Hypothalamus (tissue), 51 donors: ENCODE measurements at places on chromosomes 7 and 10.

DNA sequence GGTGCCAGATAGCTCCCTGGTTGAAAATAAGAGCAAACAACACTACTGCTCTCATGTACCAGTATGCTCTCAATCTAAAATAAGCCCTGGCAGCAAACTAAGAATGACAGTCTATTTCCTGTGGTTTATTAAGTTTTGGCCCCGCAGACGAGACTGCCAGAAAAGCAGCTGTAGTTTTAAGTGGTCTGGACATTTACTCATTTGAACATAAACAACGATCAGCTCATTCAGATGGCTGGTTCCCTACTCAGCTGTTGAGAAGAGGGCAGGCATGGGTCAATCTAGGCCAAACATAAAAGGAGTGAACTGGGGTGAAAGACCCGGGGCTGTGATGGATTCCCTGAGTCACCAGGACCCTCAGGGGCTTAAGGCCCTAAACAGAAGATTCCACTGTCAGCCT lies 4.5 kb downstream of the TRIL start:
- no peak for DNase-seq

- no peak for DNase-seq
Measured at GRCh38 chr10:69838853-69839252, 37.1 kb downstream of the COL13A1 start.

GRCh38 chr7:92884218-92884617 lies 47.8 kb upstream of the CDK6 start:
- DNase-seq = no peak

DNA sequence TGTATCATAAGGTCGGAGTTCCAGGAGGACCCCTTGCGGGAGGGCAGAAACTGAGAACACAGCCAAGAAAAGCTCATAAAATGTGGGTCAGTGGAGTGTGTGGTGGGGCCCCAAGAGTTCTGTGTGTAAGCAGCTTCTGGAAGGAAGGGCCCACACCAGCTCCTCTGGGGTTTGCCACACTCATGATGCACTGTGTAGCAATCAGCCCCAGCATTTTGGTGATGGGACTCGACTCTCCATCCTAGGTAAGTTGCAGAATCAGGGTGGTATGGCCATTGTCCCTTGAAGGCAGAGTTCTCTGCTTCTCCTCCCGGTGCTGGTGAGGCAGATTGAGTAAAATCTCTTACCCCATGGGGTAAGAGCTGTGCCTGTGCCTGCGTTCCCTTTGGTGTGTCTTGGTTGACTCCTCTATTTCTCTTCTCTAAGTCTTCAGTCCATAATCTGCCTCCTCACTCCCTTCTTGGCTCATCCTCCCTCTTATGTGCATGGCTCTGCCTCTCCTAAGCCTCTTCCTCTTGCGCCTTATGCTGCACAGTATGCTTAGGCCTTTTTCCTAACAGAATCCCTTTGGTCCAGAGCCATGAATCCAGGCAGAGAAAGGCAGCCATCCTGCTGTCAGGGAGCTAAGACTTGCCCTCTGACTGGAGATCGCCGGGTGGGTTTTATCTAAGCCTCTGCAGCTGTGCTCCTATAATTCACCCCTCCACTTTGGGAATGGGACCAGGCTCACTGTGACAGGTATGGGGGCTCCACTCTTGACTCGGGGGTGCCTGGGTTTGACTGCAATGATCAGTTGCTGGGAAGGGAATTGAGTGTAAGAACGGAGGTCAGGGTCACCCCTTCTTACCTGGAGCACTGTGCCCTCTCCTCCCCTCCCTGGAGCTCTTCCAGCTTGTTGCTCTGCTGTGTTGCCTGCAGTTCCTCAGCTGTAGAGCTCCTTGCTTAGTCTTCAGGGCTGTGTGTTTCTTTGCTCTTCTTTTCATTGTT lies 17.8 kb downstream of the PRSS2 start:
- no peak for DNase-seq

DNA sequence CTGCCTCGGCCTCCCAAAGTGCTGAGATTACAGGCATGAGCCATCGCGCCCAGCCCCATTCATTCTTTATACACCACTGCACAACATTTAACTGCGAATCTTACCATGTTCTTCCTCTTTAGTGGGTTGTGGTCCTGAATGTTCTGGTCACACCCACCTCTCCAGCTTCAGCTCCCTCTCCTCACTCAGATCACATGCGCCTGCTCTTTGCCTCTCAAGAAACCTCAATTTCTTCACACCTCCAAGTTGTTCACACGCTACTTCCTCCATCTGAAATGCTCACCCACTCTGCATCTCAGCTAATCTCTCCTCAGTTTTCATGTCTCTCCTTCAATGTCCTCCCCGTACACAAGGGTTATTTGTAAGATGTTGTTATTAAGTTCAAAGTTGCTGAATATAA lies 2.4 kb upstream of the PRR15 start:
- no peak for DNase-seq

DNA sequence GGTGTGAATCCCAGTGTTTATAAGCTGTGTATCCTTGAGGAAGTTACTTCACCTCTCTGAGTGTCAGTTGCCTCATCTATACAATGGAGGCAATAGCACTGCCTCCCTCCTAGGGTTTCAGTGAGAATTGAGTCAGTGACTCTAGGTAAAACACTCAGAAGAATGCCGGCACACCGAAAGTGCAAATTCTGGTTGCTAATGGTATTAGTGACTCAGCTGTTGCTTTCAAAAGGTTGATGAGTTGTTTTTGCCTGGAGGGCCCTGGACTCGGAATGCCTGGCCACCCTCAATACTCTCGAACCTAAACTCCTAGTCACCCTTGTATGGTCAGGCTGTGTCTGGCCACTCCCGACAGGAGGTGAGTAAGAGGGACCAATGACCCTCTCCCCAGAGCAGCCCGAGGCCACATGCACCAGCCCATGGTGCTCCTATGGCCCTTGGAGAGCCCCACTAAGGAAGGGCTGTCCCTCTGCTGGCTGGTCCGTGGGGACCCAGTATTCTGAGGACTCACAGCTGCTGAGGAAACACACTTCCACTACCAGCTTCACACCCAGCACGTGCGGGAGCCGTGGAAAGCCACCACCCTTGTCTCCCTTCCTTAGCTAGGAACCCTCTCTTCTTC lies 60.2 kb downstream of the CALML3 start:
- no peak for DNase-seq

DNA sequence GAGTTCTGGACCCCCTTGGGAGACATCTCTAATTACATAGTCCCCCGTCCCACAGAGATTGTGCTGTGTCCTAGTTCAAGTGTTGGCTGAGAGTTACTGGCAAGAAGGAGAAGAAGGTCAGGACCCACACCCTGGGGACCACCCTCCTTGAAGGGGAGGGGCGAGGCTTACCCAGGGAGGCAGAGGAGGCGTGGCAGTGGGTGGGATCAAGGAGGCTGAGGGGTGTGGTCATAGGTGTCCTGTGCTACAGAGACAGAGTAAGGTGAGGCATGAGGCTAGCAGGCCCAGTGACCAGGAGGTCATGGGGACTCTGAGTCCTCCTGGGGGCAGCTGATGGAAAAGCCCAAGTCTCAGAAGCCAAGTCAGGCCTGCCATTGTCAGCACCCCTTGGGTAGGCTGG lies 29.4 kb upstream of the ADCYAP1R1 start:
- DNase-seq = no peak

GRCh38 chr10:122939856-122940543 lies 14.0 kb downstream of the C10orf88 start:
- no peak for DNase-seq

- DNase-seq = no peak
Measured at GRCh38 chr7:75019800-75020199, 53.8 kb downstream of the RCC1L start.

DNA sequence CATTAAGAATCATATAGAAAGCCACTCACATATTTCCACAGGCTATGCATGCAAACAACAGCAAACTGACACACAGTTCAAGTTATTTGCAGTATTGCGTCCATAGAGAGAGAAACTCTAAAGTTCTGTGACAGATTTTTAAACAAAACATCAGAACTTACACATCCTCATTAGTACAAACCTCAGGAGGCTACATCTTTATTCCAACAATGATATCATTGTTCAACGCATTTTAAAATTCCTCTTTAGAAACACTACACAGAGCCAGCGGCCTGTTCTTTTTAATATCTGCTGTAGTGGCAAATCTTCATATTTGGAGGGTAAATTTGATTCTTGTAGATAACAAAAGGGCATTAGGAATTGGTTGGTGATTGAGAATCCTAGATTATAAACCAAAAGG lies 55.9 kb upstream of the NFE2L3 start:
- no peak for DNase-seq

- DNase-seq = no peak
Measured at GRCh38 chr10:97049670-97050069, 136.1 kb downstream of the SLIT1 start.

DNA sequence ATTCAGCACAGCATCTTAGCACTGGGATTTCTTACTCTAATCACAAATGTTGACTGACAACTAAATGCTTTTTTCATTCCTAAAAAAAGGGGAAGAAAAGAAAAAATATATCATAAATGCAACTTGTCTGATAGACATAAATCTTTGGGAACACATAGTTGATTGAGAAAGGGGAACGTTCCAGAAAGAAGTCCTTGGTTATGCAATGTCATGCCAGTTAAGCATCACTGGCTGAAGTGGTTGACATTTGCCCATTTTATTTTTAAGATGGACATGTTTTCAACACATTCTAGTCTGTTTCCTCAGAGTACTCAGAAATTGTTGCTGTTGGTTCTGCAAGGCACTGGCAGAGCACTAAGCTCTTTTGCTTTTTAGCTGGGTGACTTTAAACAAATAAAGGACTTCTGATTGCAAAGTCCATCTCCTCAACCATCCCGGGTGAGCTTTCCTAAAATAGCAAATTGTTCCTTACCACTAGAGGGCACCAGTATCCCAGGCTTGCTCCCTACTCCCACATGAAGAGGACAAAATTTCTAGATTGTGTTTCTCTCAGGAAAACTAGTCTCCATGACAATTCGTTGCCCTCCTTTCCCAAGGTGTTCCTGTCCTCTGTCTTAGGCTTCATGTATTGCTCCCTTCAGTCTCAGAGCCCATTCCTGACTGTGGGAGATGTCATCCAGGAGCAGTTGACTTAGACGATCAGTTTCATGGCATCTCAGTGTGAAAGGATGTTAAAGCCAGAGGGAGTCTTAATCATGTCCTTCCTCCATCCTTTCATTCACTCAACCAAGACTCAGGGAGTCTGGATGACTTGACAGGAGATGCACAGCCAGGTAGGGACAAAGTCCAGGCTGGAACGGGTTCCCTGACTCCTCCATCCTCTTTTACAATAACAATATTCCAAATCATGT lies 23.9 kb downstream of the OPALIN start:
- DNase-seq = no peak

DNA sequence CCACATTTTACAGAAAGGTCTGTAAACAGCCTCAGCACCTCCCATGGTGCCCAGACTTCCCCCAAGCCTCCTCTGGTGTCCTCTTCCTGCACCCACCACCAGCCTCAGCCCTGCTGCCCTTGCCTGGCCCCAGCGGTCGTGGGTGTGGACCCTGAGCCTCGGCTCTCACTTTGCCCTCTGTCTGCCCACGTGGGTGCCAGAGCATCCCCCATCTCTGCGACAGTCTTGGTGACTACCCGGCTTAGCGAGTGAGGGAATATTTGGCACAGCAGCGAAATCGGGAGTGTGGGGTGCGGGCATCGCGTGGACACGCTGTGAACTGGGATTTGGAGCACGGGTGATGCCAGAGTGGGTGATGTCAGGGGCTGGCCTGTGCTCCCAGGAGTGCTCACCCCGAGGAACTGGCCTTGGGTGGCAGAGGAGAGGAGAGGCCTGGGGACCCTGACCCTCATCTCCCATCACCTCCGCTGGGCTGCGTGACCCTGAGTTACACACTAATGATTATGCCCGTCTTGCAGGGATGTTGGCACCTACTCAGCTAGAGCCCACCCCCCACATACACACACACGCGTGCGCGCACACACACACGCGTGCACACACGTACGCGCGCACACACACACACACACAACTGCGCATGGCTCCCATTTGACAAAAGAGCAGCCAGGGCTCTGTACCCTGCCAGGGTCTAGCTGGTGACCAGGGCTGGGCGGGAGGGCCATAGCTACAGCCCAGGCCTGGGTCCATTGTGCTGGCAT lies 8.7 kb downstream of the ELFN1 start:
- no peak for DNase-seq

DNA sequence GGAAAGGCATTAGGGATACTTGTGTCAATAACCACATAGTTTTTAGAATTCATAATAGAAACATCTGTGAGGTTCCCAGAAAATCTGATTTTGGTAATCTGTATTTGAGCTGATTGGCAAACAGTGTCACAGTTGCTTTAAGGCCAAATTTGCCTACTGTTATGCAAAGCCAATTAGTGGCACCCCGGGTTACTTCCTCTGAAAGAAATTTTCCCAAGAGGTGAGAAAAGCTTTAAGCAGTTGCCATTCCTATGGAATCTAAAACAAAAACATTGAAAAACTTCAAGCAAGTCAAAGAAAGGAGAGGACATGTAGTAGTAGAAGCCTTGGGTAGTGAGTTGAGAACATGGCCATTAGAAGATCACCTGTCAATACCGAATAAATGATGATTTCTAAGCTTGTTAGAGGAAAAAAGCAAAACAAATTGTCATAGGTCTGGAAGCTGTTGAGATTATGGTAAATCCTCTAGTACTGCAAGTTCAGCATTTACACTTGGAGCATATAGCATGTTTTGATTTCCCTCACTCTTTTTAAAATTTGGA lies 176.8 kb downstream of the TWIST1 start:
- DNase-seq = no peak

DNA sequence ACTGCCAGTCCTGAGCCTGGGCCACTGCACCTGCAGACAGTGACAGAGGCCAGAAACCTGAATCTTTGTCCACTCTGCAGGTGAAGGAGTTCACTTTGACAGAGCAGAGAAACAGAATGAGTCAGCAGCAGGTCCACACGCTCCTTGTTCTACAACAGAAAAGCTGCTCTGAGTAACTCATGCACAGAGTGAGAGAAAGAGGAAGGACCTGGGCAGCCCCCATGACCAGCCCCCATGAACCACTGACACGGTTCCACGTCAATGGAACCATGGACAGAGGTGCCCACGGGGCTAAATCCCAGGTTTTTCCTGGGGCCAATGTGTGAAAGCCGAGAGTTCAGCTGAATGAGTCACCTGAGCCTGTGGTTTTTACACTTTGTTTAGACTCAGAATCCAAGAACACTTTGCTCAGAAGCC lies 40.8 kb upstream of the CTBP2 start:
- DNase-seq = no peak

- DNase-seq = no peak
Measured at GRCh38 chr7:3995187-3995586, 686.9 kb upstream of the FOXK1 start.

DNA sequence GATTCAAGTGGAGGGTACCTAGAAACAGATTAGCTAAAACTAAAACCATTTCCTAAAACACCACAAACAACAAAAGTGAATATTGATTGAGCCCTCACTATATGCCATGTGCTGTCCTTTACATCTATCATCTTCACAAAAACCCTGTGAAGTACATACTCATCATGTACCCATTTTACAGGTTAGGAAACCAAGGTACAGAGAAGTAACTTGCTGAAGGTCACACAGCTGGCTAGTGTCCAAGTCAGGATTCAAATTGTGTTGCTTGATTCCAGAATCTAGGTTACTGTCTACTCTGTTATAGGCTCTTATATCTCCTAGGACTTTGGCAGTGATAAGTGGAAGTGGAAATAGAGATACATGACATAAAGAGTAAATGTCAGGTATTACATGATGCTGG lies 463.8 kb downstream of the LRMDA start:
- DNase-seq = no peak
